AML-193 (cell line): ENCODE measurements at places on chromosomes 12 and 14.

DNA sequence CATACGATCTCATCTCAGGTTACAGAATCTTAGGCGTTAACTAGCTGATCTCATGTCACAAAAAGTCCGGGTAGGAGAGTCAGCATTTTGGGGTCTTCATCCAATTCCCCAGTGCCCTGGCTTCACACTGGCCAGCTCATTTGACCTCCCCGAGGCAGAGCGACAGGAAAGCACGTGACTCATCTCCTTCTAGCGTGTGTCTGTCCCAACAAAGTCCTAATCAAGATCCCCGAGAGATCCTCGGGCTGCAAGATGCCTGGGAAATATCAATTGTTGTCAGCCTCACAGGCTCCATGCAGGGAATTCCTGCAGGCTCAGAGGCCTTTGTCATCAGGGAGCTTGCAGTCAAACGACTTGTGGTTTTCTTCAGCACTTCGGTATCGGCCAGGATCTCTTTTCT, 57.5 kb downstream of the ZNF664 start:
- DNase-seq: no peak

DNA sequence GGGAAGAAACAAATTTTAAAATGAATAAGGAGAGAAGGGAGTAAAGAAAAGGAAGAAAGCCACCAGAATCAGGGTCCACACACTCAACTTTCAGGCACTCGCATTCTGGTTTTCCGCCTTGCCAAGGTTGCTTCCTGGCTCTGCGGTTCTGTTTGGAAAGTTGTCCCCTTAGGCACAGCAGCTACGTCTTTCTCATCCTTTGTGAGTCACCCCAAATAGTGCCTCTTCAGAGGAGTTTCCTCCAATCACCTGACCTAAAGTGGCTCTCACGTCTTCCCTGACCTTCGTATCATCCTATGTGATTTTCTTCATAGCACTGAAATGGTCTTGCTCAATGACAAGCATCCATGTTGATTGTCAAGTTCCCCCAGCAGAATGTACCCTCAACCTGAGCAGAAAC, 99.5 kb upstream of the TMCC3 start:
- no peak for DNase-seq

DNA sequence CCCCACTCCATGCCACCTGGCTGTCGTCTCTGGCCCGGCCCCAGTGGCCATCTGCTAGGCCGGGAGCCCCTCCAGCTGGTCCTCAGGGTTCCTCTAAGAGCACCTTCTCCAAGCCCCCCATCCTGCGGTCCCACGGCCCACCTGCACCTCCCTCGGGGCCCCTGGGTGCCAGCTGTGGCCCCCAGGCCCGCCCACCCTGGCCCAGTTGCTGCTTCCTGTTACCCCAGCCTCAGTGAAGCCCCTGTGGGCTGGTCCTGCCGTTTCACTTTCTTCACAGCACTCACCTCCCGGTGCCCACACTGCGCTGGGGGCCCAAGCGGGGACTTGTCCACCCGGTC, 27.6 kb upstream of the NUDT14 start:
- no peak for DNase-seq

DNA sequence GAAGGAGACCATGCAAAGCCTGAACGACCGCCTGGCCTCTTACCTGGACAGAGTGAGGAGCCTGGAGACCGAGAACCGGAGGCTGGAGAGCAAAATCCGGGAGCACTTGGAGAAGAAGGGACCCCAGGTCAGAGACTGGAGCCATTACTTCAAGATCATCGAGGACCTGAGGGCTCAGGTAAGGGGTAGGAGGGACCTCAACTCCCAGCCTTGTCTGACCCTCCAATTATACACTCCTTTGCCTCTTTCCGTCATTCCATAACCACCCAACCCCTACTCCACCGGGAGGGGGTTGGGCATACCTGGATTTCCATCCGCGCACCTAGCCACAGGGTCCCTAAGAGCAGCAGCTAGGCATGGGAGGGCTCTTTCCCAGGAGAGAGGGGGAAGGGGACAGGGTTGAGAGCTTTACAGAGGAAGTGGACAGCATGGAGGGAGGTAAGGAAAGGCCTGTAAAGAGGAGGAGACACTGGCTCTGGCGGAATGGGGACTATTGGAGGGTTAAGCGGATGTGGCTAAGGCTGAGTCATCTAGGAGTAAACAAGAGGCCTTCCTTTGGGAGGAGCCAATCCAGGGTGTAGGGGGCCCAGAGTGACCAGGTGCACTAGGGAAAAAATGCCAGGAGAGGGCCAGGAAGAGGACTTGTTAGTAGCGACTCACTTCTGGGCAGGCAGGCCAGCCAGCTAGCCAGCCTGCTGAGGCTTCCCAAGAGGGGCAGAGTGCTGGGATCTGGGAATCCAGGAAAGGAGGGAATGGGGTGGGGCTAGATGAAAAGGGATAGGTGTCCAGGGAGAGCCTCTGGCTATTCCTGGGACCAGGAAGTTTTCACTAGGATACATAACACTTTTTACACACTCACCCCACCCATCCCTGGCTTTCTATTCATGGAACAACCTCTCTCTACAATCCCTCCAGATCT, 754 bp downstream of the KRT18 start:
- DNase-seq: no peak

DNA sequence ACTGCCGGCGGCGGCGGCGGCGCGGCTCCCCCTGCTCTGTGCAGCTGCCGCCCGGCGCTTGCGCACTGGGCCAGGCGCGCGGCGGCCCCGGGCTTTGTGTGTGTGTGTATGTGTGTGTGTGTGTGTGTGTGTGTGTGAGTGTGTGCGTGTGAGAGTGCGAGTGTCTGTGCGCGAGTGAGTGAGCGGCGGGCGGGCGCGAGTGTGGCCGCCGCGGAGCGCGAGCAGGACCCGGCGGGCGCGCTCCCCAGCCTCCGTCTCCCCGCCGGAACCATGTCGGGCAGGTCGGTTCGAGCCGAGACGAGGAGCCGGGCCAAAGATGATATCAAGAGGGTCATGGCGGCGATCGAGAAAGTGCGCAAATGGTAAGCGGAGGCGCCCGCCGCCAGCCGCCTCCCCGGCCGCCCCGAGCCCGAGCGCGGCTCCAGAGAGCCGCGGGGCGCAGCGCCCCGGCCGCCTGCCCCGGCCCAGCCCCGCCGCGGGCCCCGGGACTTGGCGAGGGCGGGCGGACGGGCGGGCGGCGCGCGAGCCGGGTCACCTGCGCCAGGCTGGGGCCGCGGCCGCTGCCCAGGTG, at the start of gene BCL7A:
TSS of gene BCL7A (plus strand) at position 63 of the 571 bp plus-strand sequence. CDS start at position 271, 208 bp downstream.
- no peak for DNase-seq

- DNase-seq: no peak
Measured at GRCh38 chr12:23827353-23827752, 122.1 kb downstream of the SOX5 start.

DNA sequence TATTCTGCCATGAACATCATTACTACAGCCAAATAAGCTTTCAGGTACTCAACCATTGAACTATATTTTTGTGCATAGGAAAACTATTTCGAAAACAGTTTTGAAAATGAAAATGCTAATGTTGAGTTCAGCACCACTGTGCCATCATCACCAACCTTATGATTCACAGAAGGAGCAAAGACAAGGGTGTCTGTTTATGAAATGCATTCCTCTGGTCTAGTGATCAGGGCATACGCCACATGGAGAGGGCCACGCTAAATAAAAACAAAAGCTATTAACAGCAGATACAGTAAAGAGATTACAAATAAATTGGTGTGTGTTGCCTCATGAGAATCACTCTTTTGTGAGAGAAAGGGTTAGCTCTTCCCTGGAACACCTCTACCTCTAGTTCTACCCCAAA, 43.2 kb upstream of the BMAL2 start:
- DNase-seq: no peak

DNA sequence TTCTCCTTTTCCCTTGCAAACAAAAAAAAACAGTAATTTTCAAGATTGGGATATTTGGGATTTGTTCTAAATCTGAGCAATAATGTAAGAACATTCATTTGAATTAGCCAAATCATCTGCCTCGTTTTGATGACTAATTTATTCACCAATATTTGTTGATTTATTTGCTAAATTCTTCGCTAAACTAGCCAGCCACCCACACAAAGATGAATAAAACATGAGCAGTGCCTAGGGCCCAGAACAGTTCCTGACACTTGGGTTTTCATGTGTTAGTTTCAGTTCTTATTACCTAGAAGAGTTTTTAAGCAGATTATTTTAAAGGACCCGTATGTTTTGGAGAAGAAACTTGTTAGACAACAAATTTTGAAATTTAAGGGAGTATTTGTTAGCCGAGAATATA, 1.4 kb downstream of the ETNK1 start:
- DNase-seq: no peak

DNA sequence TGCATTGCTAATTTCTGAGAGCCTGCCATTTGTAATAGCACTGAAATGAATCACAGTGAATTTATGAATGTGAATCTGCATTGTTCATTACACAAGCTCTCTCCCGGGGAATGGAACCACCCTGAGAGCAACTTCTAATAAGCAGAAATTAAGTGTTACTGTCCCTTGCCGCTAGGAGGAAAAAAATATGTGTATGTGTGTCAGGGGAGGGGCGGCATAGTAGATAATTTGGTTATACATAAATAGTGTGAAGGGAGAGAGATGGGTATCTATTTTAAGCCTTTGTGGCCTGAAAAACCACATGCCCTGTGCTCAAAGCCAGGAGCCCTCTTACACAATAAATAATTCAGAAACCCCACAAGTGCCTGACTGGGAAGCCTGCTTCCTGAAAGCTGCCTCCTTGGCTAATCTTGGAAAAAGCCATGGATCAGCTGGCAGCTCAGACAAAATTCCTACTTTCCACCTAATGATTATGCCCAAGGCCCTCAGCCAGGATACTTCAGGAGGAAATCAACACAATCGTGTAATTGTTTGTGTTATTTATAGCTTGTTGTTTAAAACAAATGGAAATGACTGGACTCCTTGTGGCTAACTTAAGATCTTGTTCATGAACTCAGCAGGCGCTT, 366.2 kb upstream of the KITLG start:
- peak; percentile 13 for DNase-seq

DNA sequence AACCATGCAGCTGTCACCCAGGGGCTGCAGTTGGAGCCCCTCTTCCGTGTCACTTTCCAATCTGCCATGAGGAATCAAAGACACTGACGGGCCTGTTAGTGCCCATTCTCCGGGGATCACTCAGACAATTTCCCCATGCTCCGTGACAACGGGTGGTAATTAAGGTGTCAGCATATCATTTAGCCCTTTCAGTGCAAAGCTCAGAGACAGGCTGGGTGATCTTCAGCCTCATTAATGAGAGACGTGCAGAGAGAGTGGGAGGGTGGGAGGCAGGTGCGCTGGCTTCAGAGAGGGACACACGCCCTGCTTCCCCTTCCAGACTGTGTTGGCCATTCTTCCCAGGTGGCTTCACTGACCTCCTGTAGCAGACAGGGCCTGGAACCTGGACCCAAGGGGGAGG, 58.7 kb downstream of the MVK start:
- DNase-seq: no peak

- no peak for DNase-seq
Measured at GRCh38 chr12:2651068-2651965, 143.5 kb upstream of the FKBP4 start.

- DNase-seq: no peak
Measured at GRCh38 chr12:91287753-91288152, 105.1 kb upstream of the DCN start.

DNA sequence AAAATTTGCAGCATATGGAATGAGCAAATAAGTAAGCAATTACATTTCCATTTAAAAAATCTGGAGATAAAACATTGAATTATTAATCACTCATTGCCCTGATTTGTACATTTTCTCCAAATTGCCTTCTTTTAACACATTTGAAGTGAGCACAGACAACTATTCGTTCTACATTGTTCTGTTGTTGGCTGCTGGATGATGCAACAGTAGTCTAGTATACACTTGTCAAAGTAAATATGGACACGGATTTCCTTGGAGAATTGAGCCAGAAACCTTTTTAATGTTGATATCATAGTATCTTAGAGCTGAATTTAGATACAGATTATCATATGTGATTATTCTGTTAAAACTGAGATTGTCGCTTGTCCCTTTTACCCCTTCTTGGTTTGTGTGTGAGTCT, 188.2 kb downstream of the FUT8 start:
- no peak for DNase-seq

- peak; percentile 82 for DNase-seq
Measured at GRCh38 chr12:76611533-76611932, 52.0 kb upstream of the OSBPL8 start.

GRCh38 chr14:66045572-66046021, 440.6 kb upstream of the CCDC196 start:
- DNase-seq: no peak

GRCh38 chr12:110741341-110742095, 1.2 kb downstream of the PPP1CC start:
- peak; percentile 42 for DNase-seq

DNA sequence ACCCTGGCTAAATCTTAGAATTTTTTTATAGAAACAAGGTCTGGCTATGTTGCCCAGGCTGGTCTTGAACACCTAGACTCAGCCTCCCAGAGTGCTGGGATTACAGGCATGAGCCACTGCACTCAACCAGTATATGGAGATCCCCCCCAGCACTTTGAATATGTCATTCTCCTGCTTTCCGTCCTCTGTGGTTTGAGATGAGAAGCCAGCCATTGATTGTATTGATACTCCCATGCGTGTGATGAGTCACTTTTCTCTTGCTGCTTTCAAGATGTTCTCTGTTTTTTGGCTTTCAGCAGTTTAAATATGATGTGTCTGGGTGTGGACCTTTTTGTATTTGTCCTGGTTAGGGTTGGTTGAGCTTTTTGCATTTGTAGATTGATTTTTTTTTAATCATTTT, 75.2 kb upstream of the DNM1L start:
- DNase-seq: no peak

DNA sequence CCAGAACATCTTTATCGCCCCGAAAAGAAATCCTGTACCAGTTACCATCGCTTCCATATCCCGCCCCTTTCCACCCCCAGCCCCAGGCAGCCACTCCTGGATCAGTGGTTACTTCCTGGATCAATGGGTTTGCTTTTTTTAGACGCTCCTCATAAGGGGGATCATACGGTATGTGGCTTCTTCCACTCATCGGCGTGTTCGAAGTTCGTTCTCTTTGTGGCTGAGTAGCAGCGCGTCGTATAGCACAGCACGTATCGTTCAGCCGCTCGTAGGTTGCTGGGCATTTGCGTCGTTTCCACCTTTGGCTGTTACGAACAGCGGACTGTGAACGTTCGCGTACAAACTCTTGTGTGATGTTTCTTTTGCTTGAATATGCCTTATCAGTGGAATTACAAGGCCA, 1.8 kb downstream of the NOC4L start:
- no peak for DNase-seq

DNA sequence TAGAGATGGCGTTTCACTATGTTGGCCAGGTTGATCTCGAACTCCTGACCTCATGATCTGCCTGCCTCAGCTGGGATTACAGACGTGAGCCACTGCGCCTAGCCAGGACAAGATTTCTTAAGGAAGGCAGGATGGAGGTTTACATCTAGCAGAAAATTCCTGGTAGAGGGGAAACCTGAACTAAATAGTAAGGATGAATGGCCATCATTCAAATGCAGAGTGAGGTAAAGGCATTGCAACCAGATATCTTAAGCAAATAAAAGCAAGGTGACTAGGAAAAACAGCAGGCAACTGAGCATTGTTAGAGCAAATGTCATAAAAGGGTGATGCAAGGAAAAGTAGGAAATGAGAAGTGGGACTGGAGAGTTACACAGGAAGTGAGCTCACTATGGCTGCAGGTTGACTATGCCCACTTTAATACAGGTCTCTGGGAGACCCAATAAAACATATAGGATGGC, 133.0 kb downstream of the SOX5 start:
- no peak for DNase-seq
